ENCODE measurements at places on chromosomes 6 and 20.

DNA sequence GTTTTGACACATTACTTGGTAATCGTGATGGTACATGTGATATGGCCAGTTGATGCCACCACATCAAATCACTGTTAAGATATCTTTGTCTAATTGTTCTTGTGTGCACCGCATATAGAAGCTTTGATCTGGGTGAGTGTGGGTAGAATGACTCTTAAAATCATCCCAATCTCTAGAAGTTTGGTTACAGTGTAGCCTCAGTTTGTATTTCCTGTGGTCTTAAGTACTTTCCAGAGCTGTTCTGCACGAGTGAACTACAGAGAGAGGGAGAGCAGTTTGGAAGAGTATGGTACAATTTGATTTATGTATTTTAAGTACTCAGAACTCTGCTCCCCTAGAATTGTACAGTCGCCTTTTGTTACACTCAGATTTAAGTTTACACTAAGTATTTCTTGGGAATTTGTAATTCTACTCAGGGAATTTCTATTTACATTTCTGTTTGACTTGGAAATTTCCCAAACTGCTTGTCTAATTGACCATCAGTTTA lies 37.5 kb downstream of the SNX9 start:
- no peak for DNase-seq

- DNase-seq: peak; percentile 58
Measured at GRCh38 chr20:645318-646106, 7.5 kb downstream of the SRXN1 start.

DNA sequence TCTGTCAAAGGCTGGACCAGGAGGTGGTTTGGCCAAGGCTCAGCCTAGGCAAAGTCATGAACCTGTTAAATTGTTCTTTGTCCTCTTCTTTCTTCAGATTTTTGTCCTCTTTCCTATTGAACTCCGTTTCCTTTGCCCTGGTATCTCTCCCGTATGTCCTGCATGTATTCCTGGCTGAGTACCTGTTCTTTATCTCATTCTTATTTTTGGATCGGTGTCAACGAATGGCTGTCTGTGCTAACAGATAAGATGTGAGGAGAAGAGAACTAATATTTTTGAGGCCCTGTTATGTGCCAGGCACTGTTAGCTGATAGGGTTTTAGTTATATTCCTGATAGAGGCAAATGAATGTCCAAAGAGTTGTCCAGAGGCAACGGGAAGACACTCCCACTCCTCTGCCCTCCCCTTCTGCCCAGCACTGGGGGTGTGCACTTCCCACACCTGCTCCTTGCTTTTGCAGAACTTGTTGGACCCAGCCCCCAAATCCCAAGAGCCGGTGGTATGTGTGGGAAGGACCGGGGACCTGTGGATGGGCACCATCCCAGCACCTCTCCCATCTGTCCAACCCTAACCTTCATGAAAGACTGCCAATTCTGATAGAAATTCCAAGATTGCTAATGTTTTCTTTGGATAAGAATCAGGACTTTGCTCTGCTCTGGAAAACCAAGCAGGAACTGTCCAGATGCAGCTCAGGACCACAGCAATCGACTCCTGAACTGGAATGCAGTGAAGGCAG lies 20.6 kb downstream of the MMP24OS start:
- peak; percentile 47 for DNase-seq

GRCh38 chr6:109483735-109484057 lies 677 bp upstream of the ZBTB24 start:
- DNase-seq: no peak

GRCh38 chr20:1160991-1161390 lies 23.8 kb downstream of the TMEM74B start:
- no peak for DNase-seq

- peak; percentile 50 for DNase-seq
Measured at GRCh38 chr20:22385602-22386305, 198.6 kb downstream of the FOXA2 start.

GRCh38 chr20:48782053-48782452 lies 45.7 kb downstream of the PREX1 start:
- DNase-seq: no peak

GRCh38 chr20:2637246-2637645 lies 15.2 kb upstream of the NOP56 start:
- DNase-seq: no peak

GRCh38 chr6:92820601-92821000 lies 598.8 kb downstream of the EPHA7 start:
- no peak for DNase-seq

GRCh38 chr6:156545021-156545420 lies 232.2 kb upstream of the ARID1B start:
- DNase-seq: no peak

DNA sequence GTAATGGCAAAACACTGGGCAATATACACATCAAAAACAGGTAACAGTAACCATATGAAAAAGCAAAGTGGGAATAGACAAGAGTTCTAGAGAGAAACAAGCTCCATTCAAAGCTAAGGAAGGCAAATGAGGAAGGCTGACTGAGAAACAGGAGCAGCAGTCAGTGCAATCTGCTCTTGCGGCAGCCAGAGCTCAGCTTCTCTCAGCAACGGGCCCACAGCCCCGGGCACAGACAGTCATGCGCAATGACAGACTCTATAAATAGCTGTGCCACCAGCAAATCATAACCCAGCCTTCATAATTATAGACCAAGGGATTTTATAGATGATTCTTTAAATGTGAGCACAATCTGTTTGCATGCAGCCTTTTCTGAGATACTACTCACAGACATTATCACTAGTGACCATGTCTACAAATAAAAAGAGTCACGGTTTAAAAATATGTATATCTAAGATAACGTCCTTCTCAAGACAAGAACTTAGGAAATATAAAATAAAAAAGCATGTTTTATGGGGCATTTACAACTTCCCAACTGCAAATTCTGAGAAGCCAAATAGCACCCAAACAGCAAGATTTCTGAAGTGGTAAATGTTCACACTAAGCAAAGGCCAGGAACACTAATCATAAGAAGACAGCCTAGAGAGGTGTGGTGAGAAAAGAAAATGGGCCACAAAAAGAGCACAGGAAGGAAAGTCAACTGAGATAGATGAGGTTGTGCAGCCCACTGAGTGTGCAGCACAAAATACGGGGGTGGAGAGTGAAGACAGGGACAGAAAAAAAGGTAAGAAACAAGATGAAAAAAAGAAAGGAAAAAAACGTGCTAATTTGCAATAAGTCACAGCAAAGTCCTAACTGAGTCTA lies 39.9 kb upstream of the BEND6 start:
- DNase-seq: no peak

- no peak for DNase-seq
Measured at GRCh38 chr20:53210931-53211330, 238.8 kb downstream of the TSHZ2 start.

- no peak for DNase-seq
Measured at GRCh38 chr6:53813801-53814200, 19.0 kb downstream of the LRRC1 start.

DNA sequence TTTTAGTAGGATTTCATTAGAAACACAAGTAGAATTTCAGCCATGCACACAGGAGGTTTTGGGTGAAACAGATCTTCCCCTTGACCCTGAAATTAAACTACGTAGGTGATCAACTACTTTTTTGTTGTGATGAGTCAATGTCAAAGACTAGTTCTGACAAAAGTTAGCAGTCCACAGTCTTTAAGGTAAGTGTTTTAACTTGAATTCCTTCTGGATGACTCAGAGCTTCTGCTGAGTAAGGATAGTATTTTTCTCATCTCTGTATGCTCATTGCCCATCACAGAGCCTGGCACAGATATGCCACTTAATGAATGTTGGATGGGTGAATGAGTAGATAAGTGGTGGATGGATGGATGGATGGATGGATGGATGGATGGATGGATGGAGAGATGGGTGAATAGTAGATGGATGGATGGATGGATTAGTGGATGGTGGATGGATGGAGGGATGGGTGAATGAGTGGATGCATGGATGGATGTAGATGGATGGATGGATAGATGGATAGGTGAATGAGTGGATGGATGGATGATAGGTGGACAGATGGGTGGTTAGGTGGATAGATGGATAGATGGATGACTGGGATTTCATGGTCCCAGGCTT lies 165.3 kb downstream of the ZMYND8 start:
- DNase-seq: peak; percentile 61

DNA sequence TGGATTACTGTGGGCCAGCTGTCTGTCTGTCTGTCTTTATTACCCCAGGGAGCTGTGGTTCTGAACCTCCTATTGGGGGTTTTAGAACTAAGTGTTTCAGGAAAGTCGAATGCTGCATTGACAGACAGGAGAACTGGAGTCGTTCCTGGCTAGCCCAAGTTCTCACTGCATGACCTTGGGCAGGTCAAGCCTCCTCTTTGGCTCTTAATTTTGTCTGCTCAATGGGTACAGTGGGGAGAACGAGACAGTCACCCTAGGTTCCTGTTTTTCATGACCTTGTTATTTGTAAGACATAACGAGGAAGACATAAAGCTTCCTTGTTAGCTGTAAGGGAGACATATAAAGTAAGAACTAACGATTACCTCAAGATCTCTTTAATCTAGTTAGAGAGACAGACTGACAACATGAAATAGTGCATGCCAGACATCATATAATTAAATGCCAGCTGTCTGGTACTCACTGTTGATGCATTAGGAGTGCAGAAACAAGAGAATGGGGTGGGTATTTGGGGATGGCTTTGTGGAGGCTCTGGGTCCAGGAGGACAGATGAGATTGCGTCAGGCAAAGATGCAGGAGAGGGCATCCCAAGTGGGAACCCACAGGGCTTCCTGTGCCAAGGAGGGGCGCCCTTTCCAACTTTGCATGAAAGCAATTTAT lies 3.7 kb upstream of the CCDC167 start:
- DNase-seq: no peak

DNA sequence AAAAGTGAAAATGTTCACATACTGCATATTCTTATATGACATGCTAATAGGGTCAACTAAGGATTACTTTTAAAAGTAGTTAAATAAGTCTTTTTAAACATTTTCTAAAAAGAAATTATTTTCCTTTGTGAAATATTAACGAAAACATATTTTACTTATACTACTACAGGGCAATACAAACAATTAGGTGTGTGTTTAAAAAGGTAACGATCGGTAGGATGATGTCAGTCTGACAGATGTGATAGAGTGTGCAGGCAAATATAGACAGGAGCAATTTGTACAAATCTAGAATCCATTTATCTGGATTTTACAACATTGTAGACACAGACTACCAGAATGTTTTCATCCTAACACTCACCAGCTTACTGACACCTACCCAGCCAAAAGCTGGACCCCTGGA lies 257.5 kb downstream of the FOXC1 start:
- no peak for DNase-seq

- DNase-seq: no peak
Measured at GRCh38 chr6:160137130-160137988, 15.7 kb downstream of the SLC22A1 start.

- no peak for DNase-seq
Measured at GRCh38 chr6:36888654-36889481, 3.1 kb downstream of the C6orf89 start.

GRCh38 chr6:164095056-164095455 lies 680.5 kb downstream of the QKI start:
- no peak for DNase-seq

- DNase-seq: no peak
Measured at GRCh38 chr20:38872036-38872435, 54.2 kb upstream of the FAM83D start.

DNA sequence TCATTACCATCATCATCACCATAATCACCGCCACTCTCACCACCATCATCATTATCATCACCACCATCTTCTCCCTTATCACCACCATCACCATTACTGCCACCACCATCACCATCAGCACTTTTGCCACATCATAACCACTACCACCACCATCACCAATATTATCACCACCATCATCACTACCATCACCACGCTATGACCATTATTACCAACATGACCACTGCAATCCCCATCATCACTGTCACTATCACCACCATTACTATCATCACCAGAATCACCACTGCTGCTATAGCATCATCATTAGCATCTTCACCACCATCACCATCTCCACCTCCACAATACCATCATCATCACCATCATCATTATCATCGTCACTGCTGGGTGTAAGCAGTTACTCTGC lies 25.6 kb downstream of the CST1 start:
- DNase-seq: no peak

DNA sequence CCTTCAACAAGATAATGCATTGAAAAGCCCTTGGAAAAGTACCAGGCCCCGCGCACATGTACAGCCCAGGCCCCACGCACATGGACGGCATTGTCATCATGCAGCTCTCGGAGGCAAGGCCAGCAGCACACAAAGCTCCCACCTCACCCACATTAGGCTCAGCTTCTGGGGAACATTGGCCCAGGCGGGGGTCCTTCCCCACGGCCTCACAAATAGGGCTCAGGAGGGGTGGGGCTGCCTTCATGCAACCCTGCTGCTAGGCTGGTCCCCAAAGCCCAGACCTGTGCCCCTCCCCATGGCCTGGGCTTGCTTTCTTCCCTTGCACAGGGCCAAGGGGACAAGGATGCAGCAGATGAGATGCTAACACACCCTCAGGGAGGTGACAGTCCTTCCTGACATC lies 26.7 kb downstream of the NPEPL1 start:
- no peak for DNase-seq

GRCh38 chr6:167750956-167751358 lies 75.8 kb upstream of the AFDN start:
- DNase-seq: no peak

DNA sequence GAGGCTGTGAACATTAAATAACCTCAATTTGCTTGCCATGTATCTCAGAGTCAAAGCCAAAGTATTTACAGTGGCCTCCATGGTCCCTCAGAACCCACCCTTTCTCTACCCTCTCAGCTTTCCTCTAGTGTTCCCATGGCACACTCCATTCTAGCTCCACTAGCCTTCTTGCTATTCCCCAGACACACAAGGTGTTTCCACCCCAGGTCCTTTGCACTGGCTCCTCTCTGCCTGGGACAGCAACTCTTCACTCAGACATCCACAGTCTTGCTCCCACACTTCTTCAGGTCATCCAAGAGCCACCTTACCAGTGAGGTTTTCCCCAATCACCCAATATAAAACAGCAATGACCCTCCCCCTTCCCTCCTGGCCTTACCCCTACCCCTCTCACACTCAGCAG lies 56.5 kb upstream of the PLEKHG1 start:
- no peak for DNase-seq

- no peak for DNase-seq
Measured at GRCh38 chr6:149714442-149714841, 3.5 kb downstream of the LATS1 start.

DNA sequence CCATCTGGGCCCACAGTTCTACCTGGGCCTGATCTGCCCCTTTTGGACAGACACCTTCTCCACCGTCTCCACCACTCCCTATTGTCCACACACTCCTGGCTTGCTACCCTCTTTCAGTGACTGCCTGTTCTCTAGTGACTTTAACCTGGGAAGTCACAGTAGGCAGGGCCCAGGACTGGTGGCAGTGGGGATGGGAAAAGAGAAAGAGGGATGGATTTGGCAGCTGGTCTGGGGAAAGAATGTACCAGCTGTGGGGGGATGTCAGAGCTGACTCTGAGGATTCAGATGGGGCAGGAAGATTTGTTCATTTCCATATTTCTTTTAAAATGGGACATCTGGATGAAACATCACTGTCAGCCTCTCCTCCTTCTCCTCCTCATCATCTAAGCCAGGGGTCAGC lies 85.5 kb downstream of the SULF2 start:
- no peak for DNase-seq
